Activated CD8-positive, alpha-beta memory T cell treated with anti-CD3 and anti-CD28 coated beads for 24 hours (primary cell): ENCODE measurements at places on chromosomes 5 and 9.

DNA sequence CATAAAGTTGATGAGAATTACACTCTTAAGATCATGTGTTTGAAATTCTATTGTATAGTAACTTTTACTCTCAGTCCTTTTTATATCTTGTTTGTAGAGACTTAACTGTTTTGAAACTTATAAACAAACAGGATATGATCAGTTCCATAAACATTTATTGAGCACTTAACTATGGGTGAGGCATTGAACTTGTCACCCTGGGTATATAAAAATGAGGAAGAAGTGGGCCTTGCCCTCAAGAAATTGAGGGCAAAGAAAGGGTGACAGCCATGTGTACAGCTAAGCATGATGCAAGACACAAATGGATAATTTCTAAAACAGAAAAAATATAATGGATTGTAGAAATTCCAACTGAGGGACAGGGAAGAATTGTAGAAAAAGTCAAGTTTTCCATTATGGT is 15.7 kb downstream of the UNC13B start:
- no peak for DNase-seq

GRCh38 chr9:5586391-5586802 is 42.5 kb upstream of the RIC1 start:
- no peak for DNase-seq

DNA sequence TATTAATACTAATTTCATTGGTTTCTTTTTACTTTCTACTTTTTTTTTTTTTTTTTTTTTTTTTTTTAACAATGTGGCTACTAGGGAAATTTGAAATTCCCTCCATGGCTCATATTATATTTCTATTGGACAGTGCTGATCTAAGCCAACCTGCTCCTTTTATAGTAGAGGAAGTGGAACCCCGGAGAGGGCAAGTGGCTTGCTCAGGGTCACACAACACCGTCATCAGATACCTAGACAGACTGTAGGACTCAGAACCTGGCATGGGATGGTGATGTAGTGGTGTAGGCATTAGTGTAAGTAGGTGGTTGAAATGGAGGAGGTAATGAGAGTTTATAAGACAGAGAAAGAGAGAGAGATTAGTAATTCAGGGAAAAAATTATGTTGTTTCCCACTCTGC is 10.8 kb downstream of the ZNF618 start:
- no peak for DNase-seq

GRCh38 chr9:110337727-110338126 is at the start of gene TXNDC8:
TSS of gene TXNDC8 (minus strand) at chr9:110337863.
- no peak for DNase-seq

- no peak for DNase-seq
These were observed 146.4 kb upstream of the C9orf72 start for GRCh38 chr9:27719711-27720110.

DNA sequence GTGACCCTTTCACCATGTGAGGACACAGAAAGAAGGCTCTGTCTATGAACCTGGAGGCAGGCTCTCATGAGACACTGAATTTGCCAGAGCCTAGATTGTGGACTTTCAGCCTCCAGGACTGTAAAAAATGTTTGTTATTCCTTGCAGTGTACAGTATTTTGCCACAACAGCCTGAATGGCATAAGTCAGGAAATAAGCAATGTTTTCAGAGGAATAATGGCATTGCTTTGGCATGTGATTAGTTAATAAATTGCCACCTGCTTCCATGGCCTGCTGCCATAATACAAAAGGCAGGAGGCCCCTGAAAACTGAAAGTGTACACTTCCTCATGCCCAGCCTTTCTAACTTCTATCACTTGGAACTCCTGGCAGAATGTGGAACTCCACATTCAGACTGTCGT is 408.1 kb downstream of the GADD45G start:
- no peak for DNase-seq

DNA sequence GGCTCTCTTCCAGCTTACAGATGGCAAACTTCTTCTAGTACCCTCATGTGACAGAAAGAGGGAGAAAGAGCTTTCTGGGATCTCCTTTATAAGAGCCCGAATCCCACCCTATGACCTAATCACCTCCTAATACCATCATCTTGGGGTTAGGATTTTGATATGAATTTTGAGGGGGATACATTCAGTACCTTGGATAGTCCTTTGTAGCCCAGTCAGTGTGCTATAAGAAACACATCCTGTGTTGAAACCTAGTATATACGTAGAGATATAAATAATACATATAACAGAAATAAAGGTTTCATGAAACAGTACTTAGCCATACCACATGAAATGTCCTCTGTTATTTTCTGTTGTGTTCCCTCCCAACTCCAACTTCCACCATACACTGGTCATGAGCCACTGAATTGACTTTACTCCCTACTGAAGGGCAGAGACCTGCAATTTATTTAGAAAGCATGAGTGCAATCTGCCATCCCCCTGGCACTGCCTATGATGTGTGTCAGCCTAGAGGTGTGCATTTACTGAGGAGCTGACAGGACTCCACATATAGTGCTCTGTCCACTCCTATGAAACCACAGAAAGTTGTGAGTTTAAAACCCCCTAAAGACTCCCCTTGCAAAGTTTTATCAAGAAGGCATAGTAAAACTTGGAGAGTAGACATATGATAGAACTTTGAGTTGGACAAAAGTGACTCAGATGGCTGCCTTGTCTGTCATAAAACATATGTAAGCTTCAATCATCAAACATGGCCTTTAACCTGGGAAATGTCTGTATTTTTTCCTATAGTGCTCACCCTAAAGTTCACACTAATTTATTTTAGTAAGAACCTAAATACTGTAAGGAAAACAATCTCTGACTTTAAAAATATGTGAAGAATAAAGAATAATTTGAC is 12.8 kb downstream of the PIP5K1B start:
- no peak for DNase-seq

GRCh38 chr9:127384016-127384730 is 12.8 kb upstream of the SLC2A8 start:
- DNase-seq = peak; percentile 49

DNA sequence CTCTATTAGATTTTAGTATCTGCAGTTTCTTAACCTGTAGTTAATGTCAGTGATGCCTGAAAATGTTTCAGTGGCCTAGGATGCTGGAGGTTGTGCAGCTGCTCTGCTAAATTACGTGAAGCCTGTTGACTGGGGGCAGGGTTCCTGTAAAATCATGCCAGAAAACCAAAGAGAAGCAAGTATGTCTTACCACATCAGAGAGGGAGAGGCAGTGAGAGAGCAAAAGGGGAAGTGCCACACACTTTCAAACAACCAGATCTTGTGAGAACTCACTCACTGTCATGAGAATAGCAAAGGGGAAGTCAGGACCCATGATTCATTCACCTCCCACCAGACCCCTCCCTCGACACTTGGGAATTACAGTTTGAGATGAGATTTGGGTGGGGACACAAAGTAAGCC is 83.9 kb upstream of the CYLC2 start:
- no peak for DNase-seq

- no peak for DNase-seq
These were observed at the start of gene PDCD1LG2 for GRCh38 chr9:5510360-5510931. TSS of gene PDCD1LG2 (plus strand) at chr9:5510531. CDS start at chr9:5522547, 12,016 bp downstream.

GRCh38 chr5:104909803-104910202 is 1347.2 kb upstream of the NUDT12 start:
- DNase-seq = no peak

GRCh38 chr9:120398286-120398685 is 181.7 kb downstream of the CDK5RAP2 start:
- no peak for DNase-seq
